ENCODE measurements at places on chromosomes 1 and 21.

DNA sequence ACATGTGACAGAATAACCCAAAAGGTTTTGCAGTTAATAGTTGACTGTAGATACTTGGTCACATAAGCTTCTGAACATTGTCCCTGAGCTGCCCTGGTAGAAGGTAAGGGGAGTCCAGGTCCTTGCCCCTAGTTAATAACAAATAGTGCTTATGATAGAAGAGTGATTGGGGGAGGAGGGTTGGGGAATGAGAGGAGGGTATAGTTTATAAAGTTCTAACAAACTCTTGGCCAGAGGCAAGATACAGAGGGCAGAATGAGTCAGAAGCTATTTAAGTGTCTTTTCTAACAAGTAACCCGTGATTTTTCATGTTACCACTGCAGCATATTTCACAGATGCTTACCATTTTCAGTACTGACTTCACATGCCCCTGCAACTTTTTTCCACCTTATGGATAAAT, 26.7 kb upstream of the MYOCOS start:
- peaks cover 10% of the 10 kb centered on the region for H3K36me3 ChIP-seq
- H3K27ac ChIP-seq, result no peak overlapping the region
- H3K27me3 ChIP-seq, result no peaks in the 10 kb centered on the region
- no peak overlapping the region for H3K4me3 ChIP-seq
- DNase-seq, result no peak
- H3K4me1 ChIP-seq, result no peaks in the 10 kb centered on the region

DNA sequence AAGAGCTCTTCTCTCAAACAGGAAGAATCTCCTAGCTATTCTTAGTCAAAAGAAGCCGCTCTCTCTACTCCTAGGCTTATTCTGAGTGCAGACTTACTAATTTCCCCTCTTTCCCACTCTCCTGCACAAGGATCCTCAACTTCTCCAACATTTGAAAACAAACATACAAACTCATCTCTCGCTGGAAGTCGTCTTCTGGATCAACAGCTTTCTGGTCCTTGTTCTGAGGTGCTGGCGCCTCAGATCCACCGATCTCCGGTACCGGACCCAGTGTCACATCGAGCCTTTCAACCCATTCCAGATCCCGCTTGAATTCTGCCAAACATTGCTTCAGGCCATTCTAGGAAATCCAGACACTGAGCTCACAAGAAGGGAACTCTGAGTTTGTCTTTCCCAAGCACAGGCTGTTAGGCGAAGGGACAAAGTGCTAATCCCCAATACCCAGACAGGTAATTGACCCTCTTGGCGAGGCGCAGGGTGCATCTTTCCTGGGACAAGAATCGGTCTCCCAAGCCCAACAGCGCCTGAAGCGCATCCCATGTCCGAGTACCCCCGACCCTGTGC, 696 bp downstream of the EBNA1BP2 start:
- H3K27ac ChIP-seq, result no peak overlapping the region
- no peaks in the 10 kb centered on the region for H3K4me1 ChIP-seq
- peak overlapping the region; percentile 96 for H3K4me3 ChIP-seq

DNA sequence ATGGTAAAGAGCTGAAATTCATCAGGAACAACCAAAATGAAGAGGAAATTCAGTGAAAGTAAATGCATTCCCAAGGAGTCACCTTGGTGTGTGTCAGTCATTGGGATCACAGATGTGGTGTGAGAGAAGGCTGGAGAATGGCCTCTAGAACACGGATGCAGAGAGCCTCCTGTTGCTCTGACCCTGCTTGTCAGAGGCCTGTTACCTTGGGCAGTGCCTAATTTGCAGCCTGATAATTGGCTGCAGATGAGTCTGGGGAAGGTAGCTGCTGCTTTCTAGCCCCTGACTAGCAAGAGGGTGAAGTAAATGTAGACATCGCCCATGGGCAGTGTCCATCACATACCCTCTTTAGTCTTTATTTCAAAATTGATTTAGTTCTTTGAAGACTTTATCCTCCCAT, 3.3 kb downstream of the GCSAML start:
- no peak for DNase-seq
- H3K4me1 ChIP-seq, result no peaks in the 10 kb centered on the region
- no peaks in the 10 kb centered on the region for H3K36me3 ChIP-seq
- H3K4me3 ChIP-seq, result no peak overlapping the region
- no peaks in the 10 kb centered on the region for H3K27me3 ChIP-seq

DNA sequence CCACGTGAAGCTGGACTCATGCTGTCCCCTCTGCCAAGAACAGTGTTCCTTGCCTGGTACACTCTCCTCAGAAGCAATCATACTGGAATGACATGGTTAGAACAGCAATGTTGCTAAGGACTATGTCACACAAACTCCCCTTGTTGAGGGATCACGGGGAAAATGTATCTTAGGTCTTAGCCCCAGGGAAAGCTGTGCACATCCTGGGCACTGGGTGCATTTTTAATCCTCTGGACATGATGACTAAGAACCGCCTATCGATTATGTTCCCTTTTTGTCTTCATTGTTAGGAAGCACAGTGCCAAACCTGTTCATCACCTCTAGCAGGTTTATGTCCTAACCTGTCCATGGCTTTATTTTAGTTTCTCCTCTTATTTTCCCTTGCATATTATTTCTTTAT, 115.1 kb downstream of the HIVEP3 start:
- DNase-seq, result no peak
- H3K27me3 ChIP-seq, result peaks cover 2% of the 10 kb centered on the region
- H3K36me3 ChIP-seq, result no peaks in the 10 kb centered on the region
- H3K27ac ChIP-seq, result peak overlapping the region; percentile 25
- H3K4me3 ChIP-seq, result no peak overlapping the region
- no peaks in the 10 kb centered on the region for H3K4me1 ChIP-seq

DNA sequence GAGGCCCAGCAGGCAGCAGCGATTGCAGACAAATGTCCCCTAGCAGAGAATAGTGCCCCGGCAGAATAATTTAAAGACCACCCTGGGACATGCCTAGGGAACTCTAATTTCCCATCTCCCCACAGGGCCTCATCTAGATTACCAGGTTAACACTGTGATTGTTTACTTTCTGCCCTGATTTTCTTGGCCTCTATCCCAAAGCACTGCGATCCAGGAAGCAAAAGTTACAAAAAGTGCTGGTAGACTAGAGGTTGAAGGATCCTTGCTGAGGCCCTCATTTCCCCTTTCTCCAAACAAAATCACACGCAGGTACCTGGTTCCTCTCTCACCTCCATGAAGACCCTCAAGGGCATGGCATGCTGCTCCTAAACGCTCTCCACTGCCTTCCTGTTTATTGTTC, 229.7 kb downstream of the C1orf94 start:
- peak; percentile 78 for DNase-seq
- no peaks in the 10 kb centered on the region for H3K27me3 ChIP-seq
- no peak overlapping the region for H3K4me3 ChIP-seq
- H3K4me1 ChIP-seq, result peaks cover 6% of the 10 kb centered on the region

DNA sequence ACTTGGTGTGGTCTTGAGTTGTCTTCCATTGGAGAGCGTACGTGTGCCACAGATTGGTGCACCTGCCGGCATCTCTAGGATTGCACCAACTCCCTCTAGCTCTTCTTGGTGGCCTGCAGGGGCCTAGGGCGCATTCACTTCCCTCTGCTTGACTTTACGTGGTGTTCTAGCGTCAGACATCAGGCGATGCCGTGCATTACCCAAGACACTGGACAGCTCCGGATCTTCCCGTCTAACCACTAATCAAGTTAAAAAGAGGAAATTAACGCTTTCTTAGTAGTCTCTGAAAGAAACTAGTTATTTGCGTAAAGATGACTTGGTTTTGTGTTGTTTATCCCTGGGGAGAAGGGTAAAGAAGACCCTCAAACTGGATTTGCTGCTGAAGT, 510 bp upstream of the IL10RB start:
- H3K4me1 ChIP-seq, result peaks cover 4% of the 10 kb centered on the region
- no peaks in the 10 kb centered on the region for H3K27me3 ChIP-seq
- DNase-seq, result no peak
- peaks cover 47% of the 10 kb centered on the region for H3K36me3 ChIP-seq
- H3K27ac ChIP-seq, result peak overlapping the region; percentile 94

DNA sequence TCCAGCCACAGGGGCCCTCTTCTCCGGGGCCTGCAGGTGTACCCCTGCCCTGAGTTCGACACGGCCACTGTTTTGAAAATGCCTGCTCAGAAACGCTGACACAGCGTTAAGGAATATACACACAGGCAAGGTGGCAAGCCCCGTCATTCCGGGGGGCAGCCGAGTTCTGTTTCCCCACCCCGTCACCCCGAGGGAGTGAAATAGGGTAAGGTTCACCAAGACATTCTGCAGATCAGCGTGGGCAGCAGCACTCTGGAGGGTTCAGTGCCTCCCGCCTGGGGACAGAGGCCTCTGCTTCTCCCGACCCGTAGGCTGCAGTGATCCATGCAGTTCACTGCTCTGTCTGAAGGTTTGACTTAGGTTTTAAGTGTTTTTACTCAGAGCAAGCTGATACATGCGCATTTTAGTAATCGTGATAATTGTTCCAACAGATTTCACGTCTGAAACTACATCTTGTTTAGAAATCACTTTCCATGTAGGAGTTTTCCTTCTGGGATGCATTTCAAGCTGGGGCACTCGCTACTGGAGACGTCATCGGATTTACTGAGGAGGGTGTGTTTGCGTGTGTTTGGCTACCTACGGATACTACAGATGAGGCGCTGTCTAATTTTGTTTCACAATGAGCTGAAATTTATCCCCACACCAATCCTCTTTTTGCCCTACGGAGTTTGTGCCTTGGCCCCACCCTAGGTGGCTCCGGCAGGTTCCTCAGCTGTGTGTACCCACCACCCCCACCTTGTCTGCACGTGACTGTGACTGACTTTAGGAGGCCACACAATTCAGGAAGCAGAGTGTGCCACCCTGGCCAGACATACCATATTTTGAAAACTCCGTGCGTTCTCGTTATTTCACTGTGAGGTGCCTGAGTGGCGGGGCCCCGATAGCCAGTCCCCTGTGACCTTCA, 63.5 kb downstream of the AGPAT3 start:
- no peak overlapping the region for H3K4me3 ChIP-seq
- H3K27me3 ChIP-seq, result no peaks in the 10 kb centered on the region
- peak overlapping the region; percentile 24 for H3K27ac ChIP-seq
- H3K4me1 ChIP-seq, result peaks cover 7% of the 10 kb centered on the region

DNA sequence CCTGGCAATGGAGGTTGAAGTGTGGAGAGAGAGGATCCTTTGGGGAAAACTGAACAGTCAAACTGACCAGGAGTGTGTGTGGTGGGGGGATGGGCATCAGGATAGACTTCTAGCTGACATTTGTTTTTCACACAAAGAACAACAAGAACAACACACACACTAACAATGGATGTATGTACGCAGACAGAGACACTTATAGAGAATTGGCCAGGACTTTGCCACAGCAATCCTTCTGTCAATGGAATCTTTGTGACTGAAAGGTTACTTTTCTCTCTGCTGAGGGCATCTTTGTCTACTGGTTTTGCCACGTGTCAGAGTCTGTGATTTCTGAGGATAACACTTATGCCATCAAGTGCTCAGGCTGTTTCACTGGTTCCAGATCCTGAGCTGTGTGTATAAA, 12.4 kb upstream of the FCGR2A start:
- no peaks in the 10 kb centered on the region for H3K27me3 ChIP-seq
- DNase-seq, result no peak
- no peak overlapping the region for H3K27ac ChIP-seq
- no peaks in the 10 kb centered on the region for H3K36me3 ChIP-seq
- H3K4me3 ChIP-seq, result no peak overlapping the region

DNA sequence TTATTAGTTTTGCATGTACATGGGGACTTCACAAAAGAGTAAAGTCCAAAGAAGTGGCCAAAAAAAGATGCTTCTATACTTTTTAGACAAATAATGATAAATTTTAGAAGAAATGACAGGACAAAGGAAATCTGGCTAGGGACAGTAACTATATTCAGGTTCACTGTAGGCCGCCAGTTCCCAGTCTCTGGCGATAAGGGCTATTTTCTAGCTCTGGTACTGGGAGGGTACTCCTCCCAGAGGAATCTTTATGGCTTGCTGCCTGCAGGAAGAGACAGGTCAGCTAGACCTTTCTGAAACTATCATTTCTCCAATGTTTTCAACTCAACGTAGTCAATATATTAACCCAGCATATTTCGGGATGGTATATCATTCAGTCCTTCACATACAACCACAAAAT, 37.5 kb upstream of the RGS2 start:
- H3K4me3 ChIP-seq, result no peak overlapping the region
- H3K4me1 ChIP-seq, result no peaks in the 10 kb centered on the region
- H3K27ac ChIP-seq, result no peak overlapping the region
- H3K36me3 ChIP-seq, result no peaks in the 10 kb centered on the region

DNA sequence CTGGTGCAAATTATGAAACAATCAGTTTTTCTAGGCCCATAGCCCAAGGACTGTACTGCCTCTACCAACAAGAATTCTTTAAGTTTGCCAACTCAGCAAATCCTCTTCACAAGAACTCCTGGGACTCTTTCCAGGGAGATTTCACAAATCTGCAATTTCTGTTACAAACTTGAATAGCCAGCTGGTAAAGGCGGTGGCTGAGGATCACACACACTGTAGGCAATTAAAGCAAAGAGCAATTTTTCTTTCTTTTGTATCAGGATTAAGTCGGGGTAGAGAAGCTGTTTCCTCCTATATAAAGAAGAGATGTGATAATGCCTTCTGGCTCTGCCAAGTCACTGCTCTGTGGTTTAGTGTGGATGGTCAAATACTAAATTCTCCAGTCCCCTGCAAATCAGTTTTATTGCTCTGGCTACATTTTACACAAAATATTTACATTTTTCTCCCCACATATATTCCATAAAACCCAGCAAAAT, 1.7 kb downstream of the ALDH9A1 start:
- no peaks in the 10 kb centered on the region for H3K36me3 ChIP-seq
- H3K4me3 ChIP-seq, result no peak overlapping the region
- H3K27ac ChIP-seq, result no peak overlapping the region
- peaks cover 8% of the 10 kb centered on the region for H3K4me1 ChIP-seq

DNA sequence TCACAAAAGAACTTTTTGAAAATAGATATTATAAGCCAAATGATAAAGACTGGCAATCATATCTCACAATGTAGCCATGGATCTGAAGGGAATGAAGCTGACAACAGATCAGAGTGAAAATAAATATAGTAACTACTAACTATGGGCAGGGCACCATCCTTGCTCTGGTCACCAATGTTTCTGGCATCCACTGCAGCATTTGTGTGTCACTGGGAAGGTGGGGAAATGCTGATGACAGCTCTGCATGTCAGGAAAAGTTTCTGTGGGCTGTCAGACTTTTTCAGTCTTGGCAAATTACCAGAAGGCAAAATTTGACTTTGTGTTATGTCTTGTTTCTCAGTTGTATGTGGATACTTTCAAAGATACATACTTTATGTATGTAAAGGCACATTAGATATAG, 195.6 kb downstream of the ZNF326 start:
- H3K36me3 ChIP-seq, result no peaks in the 10 kb centered on the region
- H3K27ac ChIP-seq, result no peak overlapping the region

DNA sequence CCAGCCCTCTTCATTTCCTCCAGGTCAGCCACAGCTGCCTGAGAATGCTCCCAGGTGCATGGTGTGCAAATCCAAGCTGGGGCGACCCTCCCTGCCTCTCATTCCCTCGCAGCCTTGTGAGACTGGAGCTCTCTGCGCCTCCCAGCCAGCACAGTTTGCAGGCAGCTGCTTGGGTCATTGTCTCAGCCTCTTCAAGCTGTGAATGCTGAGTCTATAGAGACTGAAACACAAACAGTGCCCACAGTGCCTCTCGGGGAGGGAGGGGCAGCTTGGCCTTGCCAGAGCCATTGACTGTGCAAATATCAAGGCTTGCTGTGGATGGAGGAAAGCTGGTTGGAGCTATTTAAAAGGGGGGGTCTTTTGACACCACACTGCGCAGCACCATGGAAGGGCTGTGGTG, 10.6 kb downstream of the PLXNA2 start:
- H3K27me3 ChIP-seq, result no peaks in the 10 kb centered on the region
- peaks cover 12% of the 10 kb centered on the region for H3K4me1 ChIP-seq
- H3K4me3 ChIP-seq, result no peak overlapping the region
- H3K36me3 ChIP-seq, result no peaks in the 10 kb centered on the region

Data from small intestine (tissue), 16 donors.